Umbilical cord (tissue), 2 donors: ENCODE measurements at places on chromosomes 2 and 18.

DNA sequence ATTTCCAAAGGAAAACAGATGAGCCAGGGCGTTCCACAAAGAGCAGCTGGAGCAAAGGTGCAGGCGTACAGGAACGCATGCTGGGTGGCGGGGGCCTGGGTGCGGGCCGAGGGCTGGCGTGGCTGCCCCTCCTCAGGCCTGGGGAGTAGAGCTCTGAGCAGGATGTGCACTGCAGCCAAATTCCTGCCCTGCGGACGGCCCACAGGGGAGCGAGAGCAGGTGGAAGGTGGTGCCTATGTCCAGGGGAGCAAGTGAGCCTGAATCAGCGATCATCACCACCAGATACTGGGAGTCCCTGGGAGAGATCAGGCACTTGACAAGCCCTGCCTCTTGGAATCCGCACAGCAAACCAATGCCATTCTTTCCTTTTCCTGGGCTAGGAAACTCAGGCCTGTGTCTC lies 106.3 kb downstream of the GBX2 start:
- no peak for DNase-seq

- DNase-seq: no peak
Measured at GRCh38 chr2:128391679-128392078, 73.0 kb upstream of the HS6ST1 start.

DNA sequence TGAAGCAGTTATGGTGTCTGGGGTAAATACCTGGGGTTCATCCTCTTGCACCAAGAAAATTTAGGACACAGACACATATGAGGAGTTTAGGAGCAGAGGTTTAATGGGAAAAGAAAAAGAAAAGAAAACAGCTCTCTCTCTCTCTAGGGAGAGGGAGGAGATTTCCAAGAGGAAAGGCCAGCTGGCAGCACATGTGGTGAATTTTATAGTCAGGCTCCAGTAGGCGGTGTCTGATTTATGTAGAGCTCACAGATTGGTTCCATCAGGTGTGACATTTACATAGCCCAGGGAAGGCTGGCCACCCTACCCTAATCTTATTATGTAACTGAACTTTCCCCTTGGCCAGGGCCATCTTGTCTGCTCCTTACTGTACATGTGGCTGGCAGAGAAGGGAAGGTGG lies 297.5 kb upstream of the RGPD4 start:
- DNase-seq: peak; percentile 56

- no peak for DNase-seq
Measured at GRCh38 chr2:226953826-226954225, 118.0 kb downstream of the RHBDD1 start.

GRCh38 chr2:121098556-121098955 lies 186.4 kb downstream of the TFCP2L1 start:
- no peak for DNase-seq

GRCh38 chr2:65292461-65293011 lies 64.9 kb downstream of the ACTR2 start:
- no peak for DNase-seq

GRCh38 chr2:74104839-74105238 lies 42.9 kb downstream of the BOLA3 start:
- no peak for DNase-seq

DNA sequence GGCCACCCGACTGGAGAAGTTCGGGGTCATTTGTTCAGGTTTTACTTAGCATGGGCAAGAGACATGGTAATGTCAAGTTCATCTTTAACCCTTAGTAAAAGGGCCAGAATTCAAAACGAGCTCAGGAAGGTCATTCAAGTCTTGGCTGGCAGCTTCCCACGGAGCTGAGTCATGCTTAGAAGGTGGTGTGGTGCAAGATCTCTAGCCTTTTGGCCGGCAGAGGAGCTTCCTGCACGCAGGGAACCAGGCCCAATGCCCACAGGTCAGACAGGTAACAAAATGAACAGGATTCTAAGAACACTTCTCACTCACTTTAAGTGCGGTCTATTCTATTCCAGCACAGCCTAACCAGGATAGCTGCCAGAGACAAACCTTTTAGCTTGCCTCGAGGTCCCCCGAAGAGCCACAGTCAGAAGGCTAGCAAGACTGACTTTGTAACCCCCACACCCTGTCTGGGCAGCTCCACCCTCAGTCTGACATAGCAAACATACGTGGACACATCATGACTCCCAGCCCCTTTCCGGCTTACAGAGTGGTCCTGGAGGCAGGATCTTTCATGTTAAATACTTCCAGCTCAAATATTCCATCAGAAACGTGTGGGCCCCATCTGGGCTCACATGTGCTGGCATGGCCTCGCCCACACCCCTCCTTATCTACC lies 292.7 kb downstream of the BCL11A start:
- no peak for DNase-seq

GRCh38 chr2:222169346-222169745 lies 129.5 kb downstream of the PAX3 start:
- no peak for DNase-seq

- DNase-seq: peak; percentile 87
Measured at GRCh38 chr2:238596571-238597551, 170.1 kb downstream of the ASB1 start.

GRCh38 chr2:109143214-109144187 lies 14.5 kb downstream of the SH3RF3 start:
- no peak for DNase-seq

- no peak for DNase-seq
Measured at GRCh38 chr2:31246184-31246852, 12.4 kb downstream of the EHD3 start.

DNA sequence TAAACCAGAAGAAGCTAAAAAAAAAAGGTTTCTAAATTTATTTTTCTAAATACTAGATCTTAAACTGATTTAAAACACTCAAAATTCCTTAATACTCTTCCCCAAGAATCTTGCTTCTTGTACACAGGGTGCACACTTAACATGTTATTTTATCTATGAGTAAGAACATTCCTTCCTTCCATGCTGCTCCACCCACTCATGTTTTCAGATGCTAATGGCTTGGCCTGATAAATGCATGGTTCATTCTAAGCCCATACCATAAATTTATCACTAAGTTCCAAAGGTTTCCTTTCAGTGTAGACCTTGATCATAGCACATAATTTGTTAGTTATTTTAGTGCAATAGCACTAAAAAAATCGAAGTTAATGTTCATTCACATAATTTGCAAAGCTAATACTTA lies 8.1 kb downstream of the FBXO48 start:
- DNase-seq: peak; percentile 65

DNA sequence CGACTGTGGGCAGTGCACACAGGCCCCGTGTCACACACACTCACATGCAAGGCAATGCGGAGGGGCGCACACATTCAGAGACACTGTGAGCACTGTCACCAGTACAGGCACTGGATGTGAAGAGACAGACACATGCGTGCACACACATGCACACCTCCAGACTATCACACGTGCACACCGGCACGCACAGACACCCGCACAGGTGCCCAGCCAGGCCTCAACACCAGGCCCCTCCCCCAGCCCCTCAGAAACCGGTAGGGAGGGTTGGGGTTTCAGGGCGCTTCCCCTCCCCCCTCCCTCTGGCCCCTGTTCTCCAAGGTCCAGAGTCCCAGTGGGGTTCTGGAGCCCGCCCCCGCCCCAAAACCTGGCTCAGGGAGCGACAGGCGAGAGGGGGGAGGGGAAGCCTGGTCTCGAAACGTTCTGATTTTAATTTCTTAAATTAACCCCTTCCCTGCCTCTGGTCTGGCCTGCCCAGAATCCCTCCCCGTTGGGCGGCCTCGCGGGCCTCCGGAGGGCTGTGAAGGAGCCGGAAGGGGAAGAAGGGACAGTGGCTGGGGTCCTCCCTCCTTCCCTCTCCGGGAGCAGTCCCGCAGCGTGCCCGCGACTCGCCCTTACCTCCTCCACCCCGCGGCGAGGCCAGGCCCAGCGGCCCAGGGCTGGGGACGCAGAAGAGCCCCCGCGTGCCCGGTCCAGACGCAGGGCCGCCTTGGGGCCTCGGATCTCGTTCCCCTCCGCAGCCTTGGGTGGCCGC lies 558 bp downstream of the FBXO41 start:
- DNase-seq: no peak

DNA sequence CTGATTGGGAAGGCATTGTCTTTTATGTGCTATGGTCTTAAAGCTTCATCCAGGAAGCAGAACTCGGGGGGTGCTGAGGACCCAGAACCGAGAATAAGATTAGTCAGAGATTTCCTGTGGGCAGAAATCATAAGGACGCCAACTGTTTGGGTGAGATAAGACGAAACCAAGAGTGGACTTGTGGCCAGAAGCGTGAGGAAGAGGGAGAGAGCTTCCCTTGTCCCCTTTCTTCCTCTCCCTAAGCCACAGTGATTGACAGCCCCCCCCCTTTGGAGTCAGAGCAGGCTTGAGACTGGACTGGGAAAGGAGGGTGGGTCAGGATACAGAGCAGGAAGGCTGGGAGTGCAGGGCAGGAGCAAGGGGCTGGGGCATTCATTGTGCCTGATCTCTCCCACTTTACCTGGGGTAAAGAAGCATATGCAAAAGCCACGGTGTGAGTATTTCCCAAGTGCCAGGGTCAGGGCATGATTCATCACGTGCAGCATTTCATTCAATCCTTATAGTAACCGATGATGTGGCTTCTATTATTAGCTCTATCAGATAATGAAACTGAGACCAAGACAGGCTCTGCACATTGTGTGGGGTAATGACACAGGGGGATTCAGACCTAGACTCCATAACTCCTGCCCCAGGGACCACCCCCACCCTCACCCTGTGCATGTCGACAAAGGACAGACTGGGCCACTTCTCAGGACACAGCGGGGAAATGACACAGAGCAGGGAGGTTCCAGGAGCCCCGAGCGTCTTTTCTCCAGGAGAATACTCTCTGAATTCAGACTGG lies 3.0 kb upstream of the IL1RN start:
- no peak for DNase-seq

GRCh38 chr2:117411983-117412382 lies 402.5 kb upstream of the DDX18 start:
- DNase-seq: no peak

DNA sequence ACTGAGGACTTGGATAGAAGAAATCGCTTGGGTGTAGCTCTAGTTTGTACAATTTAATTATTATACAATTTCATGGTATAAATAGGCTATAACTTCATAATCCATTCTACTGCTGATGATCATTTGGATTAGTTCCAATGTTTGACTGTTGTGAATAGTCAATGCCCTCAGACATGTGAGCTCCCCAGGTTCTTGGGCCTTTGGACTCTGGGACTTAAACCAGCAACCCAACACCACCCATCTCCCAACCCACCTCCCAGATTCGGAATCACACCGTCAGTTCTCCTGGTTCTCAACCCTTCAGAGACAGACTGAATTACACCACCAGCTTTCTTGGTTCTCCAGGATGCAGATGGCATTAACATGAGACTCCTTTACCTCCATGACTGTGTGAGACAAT lies 84.6 kb upstream of the DNMT3A start:
- DNase-seq: no peak

GRCh38 chr2:200966770-200967169 lies 3.3 kb upstream of the ORC2 start:
- peak; percentile 36 for DNase-seq

GRCh38 chr18:29660777-29661176 lies 1381.8 kb downstream of the DSC3 start:
- DNase-seq: no peak

GRCh38 chr2:9699139-9700108 lies 68.6 kb upstream of the YWHAQ start:
- DNase-seq: peak; percentile 68

- no peak for DNase-seq
Measured at GRCh38 chr2:88724643-88725332, 33.3 kb downstream of the RPIA start.

DNA sequence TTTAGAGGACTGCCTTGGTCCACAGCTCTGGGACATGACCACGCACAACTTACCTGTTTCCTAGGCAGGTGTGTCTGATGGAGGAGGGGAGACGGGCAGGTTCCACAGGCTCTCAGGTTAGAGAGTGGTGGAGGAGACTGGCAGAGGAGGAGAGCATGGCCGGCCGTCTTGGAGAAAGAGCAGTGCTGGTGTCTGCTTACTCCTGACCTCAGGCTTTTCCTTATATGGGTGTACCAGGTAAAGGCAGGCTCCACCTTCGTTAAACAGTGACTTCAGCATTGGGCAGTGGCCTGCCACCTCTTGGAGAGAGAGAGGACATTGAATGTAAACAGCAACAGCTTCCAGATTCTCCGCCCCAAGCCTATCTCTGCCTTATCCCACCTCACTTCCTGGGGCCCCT lies at the start of gene CAPN13:
Gene CAPN13, minus strand, starts transcription at position 198 of the 400 bp plus-strand sequence. CDS start 20,121 bp downstream, outside the sequence.
- no peak for DNase-seq

DNA sequence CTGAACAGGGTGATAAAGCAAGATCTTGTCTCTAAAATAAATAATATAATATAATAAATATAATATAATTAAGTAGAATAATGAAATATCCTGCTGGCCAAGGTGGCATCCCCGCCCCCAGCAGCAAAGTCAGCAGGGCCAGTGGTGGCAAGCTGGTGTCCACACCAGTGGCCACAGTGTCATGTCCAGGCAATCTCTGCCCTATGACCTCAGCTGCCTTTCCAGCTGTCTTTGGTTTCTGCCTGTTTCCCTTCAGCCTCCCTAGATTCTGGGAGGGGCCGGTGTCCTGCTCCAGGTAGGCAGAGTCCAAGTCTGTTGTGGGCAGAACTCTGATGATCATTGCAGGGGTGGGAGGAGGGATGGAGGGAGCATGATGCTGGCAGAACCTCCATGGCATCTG lies 16.2 kb upstream of the STEAP3 start:
- no peak for DNase-seq

- peak; percentile 73 for DNase-seq
Measured at GRCh38 chr2:216371721-216372702, at the start of gene MARCHF4. TSS of gene MARCHF4 (minus strand) at chr2:216372483. CDS start at chr2:216370260, 2,223 bp downstream.

DNA sequence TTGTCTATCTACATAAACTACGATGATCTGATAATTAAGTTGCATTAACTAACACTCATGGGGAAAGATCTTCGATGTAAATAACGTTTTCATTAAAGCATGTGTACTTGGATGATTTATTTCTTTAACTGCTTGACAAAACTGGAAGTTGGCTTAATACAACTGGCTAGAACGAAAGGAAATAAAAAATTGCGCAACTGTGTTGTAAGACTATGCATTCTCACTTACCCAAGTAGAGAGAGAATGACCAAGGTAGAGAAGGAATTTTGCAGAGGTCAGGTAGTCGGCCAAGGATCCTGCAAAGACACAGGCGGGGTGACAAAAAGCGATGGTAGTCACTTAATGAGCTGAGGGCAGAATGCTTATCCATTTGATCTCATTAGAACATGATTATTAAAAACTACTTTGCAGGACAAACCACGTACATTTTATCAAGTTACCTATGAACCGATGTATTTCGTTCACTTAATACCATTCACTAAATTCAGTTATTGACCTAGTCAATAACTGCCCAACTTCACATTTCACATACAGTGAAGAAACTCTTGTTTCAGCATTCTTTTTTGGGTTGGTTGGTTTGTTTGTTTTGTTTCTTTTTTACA lies 900 bp downstream of the SLC40A1 start:
- peak; percentile 55 for DNase-seq

- DNase-seq: no peak
Measured at GRCh38 chr18:67242001-67242400, 274.5 kb downstream of the DSEL start.

DNA sequence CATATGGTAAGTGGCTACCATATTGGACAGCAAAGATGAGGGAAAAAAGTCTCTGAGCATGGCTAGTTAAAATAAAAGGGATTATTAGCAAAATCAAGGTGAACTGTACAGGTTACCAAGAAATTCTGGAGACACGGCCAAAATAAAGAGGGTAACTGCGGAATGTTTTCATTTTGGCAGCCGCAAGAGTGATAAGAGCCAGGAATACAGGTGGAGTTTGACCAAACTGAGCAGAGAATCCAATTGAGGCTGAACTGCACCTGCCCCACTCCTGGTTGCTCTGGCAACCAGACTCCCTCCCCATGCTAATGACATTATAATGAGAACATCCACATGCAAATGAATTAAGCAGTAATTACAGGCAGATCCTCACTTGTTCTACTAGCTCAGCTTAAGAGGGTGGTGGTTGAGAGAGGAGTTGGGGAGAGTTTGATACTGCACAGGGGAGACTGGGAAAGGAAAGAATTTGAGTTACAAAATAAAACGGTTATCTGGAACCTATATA lies 18.8 kb upstream of the EPHA4 start:
- no peak for DNase-seq
